ENCODE measurements at places on chromosomes 13 and 19. TPM values are rescaled to one million over a fixed set of nuclear protein-coding genes. Genes with fewer than 3 reads are reported as not detected.

DNA sequence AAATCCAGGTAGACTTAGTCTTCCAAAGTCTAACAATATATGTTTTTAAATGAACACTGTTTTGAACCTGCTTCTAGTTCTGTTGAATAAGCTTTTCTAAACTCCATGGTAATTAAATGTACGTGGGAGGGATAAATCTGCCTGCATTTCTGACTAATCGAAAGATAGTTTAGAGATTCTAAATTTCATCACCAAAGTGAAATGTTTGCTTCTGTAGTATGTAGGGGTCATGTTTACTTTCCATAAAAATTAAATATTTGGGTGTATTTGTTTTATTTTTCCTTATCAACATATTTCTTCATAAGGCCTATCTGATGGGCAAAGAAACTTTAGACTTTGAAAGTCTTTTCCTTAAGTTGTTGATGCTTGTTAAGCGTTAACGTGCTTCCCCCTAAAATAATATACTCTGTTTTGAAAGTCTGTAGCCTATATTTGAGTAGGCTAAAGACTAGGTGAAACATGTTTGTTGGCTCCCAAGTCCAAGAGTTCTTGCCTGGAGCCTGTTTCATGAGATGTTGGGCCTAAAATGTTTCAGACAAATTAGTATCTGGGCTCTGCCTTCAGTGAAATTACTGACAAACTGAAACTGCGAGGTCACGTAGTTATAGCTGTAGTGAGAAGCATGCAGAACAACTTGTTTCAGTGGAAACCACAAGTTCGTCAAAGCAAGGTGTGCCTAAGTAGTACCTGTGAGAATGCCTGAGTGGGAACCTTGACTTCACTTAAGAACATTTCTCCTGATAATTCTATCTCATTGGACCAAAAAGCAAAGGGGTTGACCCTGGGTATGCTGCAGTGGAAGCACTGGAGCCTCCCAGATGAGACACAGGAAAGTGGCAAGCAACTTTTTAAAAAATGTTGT lies 126.2 kb downstream of the LMO7 start:
- no peak for DNase-seq

Gene CA11
- 38.2 TPM for total RNA-seq

GRCh38 chr13:50452756-50453155 lies 390.7 kb downstream of the DLEU7 start:
- no peak for DNase-seq

GRCh38 chr13:72415817-72416216 lies 311.6 kb downstream of the MZT1 start:
- no peak for DNase-seq

GRCh38 chr19:47404334-47405196 lies 14.8 kb downstream of the MEIS3 start:
- DNase-seq, result no peak

DNA sequence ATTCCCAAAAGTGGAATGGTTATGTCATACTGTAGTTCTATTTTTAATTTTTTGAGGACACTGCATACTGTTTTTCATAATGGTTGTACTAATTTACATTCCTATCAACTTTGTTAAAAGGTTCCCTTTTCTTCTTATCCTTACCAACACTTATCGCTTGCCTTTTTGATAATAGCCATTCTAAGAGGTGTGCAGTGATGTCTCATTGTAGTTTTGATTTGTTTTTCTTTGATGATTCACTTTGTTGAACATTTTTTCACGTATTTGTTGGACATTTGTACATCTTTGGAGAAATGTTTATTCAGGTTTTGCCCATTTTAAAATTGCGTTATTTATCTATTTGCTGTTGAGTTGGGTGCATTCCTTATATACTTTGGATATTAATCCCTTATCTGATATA lies 188.8 kb upstream of the SPRY2 start:
- no peak for DNase-seq

DNA sequence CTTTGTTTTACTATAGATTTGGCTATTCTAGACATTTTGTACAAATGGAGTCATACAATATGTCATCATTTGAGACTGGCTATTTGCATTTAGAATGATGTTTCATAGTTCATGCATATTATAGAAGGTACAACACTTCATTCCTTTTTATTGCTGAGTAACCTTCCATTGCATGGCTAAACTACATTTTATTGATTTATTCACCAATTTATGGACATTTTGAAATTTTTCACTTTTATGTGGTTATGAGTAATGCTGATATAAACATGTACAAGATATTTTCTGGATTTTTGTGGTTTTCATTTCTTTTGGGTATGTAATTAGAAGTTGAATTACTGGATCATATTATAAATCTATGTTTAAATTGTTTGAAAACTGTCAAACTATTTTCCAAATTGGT lies 710.3 kb upstream of the SLITRK5 start:
- no peak for DNase-seq

Gene PLPP2
- 2.6 TPM for total RNA-seq

Gene UBE2M
- total RNA-seq, result 182 TPM

DNA sequence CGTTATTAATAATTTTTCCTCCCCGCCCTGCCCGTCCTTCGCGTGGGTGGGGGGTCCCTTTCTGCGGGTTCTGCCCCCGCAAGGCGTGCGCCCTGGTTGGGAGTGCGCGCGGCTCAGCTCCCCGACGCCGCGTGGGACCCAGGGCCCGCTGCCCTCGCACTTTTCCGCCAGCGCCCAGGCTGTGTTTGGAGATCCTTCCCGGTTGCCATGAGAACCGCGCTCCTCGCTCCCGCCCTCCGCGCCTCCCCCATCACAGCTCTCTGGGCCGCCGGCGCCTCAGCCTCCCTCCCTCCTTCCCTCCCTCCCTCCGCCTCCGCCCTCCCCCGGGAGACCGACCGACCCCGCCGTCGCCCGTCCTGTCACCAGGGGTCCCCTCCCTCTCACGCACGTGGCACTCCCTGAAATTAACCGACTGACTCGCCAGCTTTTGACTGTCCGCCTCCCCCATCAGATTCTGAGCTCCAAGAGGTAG lies 2.4 kb upstream of the SSBP4 start:
- peak; percentile 97 for DNase-seq

Measured in A673 (cell line).